ENCODE measurements at places on chromosomes 7 and 10.

DNA sequence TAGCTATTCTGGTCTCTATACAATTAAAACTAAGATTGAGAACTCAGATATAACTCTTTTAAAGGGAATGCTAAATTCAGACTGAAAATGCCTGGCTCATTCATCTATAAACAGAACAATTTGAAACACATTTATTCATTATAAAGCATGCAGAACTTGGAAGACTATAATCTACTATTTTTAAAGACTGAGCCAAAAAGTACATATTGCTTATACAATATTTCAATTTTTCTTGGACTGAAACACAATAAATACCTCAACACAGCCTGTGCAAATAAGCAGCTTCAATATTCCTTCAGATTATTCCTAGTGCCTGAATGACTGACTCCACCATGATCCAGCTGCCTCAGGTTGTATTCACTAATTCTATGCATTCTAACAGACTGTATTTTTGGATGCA lies 15.5 kb upstream of the PHYH start:
- no peak for DNase-seq

- DNase-seq: peak; percentile 94
Measured at GRCh38 chr10:117541909-117542705, 439 bp upstream of the EMX2 start.

- DNase-seq: no peak
Measured at GRCh38 chr7:46135557-46135956, 214.5 kb upstream of the IGFBP3 start.

DNA sequence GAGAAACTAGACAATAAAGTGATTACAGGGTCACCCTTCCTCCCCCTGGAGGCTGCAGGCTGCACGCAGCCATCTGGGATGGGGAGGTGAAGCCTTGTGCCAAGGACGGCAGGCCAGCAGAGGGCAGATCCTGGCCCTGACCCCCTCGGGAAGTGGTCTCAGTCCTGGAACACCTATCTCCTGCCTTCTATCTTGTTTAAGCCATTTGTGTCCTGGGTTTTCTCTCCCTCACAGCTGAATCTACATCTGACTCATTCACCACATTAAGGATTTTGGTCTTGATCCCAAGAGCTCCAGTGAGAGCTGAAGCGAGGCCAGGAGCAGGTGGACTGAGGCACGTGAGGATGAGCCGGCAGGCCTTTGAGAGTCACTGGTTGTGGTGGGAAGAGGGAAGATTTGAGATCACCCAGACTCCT lies 16.4 kb upstream of the PARP12 start:
- peak; percentile 90 for DNase-seq

GRCh38 chr7:46566097-46566774 lies 645.2 kb upstream of the IGFBP3 start:
- DNase-seq: no peak

DNA sequence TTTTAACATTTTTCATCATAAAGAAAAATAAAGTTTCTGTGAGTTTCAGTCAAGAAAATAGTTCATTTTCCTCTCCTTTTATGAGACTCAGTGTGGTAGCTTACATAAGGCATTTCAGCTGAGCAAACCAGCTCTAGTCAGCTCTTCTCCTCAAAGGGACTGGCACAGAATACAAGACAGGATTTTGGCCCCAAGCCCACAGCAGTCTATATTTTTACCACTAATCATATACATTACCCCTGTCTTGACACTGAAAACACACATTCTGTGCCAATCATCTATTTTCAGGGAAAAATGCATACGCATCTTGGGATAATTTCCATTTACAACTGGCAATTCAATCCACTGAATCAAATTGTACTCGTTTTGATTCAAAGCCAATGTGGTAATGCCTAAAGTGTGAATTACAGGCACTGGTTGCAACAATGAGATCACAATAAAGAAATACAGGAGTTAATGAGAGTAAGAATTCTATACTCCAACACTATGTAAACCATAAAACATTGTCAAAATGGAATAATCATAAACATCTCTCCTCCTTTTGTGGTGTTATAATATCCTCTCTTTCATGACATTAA lies 186.4 kb downstream of the CACNA2D1 start:
- no peak for DNase-seq

DNA sequence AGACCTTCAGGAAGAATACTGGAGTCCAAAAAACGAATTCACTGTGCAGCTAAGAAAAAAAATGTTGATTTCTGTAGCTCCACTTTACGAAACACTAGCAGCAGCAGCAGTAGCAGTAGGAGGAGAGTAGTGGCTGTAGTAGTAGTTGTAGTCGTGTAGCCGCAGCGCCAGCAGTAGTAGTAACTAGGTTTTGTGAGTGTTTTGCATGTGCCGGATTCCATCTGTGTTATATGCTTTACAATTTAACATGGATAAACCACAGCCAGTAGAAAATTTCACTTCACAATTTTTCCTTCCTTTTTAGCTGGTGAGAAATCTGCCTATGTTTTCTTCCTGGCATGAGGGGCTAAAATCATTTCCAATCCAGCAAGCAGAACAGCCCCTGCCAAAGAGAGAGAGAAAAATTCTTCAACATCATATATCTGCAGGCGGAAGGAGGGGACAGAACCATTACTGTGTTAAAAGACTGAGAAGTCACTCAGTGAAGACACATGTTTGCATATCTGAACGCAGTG lies 148.4 kb upstream of the C7orf33 start:
- no peak for DNase-seq

- DNase-seq: no peak
Measured at GRCh38 chr7:49333180-49333881, 409.0 kb downstream of the CDC14C start.

GRCh38 chr10:43649185-43649523 lies 473 bp upstream of the ZNF32 start:
- DNase-seq: no peak

- DNase-seq: no peak
Measured at GRCh38 chr7:78311181-78311580, 512.6 kb downstream of the PHTF2 start.

DNA sequence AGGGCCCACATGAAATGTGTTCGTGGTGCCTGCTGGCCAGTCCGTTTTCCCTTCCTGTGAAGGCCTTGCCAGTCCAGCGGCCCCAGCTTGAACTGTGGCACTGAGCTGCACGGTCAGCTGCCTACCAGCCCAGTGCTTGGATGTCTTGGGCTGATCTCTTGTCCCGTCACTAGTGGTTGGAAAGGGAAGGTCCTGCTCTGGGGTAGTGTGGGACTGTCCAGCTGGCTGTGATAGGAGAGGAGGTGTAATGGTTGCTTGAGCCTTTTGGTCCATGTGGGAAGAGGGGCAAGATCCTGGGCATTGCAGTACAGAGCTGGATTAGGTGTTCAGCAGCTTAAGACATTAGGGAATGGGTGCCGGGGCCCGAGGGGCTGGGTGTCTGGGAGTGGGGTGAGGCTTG lies 15.0 kb downstream of the BUD23 start:
- DNase-seq: no peak
